ENCODE measurements at places on chromosomes 7 and 10.

GRCh38 chr7:20153567-20153966, 63.6 kb downstream of the MACC1 start:
- DNase-seq: no peak

DNA sequence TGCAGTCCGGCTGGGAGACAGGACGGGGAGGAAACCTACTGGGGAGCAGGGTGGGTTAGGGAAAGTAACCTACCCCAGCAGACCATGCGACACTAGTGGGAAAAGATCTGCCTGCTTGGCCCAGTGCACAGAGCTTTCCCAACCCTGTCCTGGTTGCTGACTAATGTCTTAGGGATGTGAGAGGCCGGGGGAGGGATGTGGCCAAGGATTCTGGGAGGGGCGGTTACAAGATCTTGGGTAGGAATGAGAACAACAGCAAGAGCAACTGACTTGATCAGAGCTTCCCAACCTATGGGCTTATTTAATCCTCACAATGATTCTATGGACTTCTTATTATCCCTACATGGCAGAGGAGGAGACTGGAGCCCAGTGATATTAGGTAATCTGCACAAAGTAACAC, 24.0 kb upstream of the EIF5AL1 start:
- peak; percentile 96 for DNase-seq

DNA sequence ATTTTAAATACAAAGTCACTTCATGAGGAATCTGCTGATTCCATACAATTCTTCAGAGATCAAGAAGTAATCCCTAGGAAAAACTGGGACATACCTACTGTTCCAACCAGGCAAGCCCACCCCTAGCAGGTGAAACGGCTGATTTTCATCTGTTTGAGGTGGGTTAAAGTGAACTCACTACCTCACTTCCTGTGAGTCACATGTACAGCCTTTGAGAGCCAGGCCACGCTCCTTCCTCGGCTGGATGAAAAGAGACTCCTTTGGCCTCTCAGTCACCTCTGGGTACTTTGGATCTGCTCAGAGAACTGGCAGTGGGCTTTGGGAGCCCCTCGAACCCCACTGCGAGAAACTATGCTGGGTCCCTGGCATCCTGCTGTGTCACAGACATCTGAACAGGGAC, 68.2 kb downstream of the CHST15 start:
- peak; percentile 6 for DNase-seq

DNA sequence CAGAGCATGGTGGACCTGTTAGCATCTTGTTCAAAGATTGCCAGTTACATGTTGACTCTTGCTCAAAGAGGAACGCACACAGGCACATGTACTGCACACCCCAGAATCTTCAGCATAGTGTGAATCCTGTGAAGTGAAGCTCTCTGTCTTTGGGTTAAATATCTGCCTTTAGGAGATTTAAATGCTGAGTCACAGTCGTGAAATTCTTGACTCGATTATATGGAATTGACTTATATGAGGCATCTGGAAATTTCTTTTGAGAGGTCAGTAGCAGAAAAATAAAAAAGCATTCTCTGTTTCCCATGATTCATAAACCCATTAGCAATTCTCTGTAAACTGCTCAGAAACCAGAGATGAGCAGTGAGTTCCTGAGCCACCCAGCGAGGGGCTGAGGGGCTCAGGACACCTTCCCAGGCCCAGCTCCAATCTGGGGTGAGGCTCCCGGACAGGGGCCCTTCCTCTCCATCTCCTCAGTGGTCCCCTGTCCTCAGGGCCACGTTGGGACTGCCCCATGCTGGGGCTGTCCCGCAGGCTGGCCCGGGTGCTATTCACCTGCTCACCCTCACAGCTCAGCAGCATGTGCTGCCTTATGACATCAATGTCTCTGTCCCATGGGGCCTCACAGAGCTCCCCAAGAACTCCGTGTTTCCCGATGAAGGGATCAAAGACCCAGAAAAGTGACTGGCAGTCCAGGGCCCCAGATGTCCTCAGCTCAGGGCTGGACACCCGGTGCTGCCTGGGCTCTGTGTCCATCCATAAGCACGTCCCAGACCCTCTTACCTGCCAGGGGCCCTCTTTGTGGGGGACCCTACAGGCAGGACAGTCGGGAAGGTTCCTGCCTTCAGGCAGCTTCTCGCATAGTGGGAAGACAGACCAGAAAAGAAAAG, 50.0 kb upstream of the INSIG1 start:
- DNase-seq: no peak

GRCh38 chr7:138459413-138460175, 465 bp upstream of the TRIM24 start:
- DNase-seq: peak; percentile 99

DNA sequence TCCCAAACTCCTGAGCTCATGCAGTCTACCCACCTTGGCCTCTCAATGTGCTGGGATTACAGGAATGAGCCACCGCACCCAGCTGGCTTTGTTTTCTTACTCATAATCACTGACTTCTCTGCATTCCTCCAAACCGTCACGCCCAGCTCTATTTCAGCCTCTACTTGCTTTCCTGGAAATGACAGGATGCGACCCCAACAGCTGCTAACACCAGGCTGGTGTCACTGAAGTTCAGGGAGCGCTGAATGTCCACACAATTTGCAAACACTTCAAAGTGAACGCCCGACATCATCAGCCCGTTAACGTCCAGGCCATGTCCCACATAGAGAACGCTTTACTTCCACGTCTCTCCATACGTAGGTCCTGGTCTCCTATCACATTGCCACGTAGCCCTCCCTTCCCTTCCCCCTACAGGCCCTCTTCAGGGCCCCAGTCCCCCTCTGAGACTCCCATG, 12.8 kb upstream of the PROSER2 start:
- peak; percentile 49 for DNase-seq

GRCh38 chr7:71752171-71752935, 620.4 kb downstream of the GALNT17 start:
- peak; percentile 5 for DNase-seq

DNA sequence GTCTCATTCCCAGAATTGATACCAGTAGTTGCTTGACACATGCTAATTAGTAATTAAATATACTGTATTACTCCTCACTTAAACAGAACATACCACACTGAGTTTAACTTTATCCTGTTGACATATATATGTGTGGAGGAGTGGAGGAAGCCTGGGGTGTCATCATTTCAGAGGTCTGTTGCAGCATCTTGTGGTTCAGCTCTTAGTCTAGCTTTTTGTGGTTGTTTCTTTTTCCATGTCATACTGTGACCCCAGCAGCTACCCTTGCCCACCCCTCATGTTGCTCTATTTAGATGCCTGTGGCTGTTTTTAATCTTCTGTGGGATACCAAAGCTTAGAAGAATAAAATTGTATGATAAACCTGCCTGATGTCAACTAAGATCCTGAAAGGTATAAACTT, 875.4 kb downstream of the LRMDA start:
- peak; percentile 63 for DNase-seq

DNA sequence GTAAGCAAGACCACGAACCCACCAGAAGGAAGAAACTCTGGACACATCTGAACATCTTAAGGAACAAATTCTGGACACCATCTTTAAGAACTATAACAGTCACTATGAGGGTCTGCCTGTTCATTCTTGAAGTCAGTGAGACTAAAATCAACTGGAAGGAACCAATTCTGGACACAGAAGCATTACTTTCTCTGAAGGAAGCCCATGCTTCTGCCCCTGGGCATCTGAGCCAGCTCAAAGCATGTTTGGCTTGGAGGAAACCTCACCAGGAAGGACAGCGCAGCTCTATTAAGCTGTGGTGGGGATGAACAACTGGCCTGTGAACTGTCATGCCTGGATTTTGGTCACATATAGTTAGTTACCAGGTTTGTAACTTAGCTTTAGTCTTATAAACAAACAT, 132.4 kb upstream of the GDF10 start:
- DNase-seq: no peak

DNA sequence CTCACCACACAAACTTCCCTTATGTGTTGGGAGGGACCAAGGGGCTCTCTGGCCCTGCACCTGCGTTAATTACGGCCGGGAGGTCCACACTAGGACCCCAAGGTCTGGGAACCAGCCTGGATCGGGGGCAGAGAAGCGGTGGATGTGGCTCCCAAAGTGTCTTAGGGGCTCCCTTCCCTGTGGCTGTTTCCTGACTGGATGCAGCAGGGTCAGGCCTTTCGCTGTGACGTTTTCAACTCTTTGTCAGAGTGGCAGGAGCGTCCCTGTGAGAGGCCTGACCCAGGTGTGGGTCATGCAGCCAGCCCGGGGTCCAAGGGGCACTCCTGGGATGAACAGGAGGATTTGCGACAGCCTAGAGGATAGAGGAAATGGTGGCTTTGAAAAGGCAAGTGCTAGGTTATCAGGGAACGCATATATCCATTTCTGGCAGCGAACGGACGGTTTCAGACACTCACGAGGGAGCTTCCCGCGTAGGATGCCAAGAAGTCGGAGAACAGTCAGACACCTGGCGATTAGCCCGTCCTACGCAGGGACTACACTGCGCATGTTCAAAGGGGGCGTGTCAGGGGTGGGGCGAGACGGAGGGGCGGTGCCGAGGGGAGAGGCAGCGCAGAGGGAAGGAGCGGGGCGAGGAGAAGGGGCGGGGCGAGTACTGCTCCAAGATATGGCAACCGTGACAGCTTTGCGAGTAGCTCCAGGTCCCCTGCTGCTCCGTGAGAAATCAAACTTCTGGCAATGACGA, 46.2 kb upstream of the ZNF716 start:
- DNase-seq: no peak

- DNase-seq: no peak
These were observed 47.5 kb downstream of the BRAF start for GRCh38 chr7:140877249-140877524.

DNA sequence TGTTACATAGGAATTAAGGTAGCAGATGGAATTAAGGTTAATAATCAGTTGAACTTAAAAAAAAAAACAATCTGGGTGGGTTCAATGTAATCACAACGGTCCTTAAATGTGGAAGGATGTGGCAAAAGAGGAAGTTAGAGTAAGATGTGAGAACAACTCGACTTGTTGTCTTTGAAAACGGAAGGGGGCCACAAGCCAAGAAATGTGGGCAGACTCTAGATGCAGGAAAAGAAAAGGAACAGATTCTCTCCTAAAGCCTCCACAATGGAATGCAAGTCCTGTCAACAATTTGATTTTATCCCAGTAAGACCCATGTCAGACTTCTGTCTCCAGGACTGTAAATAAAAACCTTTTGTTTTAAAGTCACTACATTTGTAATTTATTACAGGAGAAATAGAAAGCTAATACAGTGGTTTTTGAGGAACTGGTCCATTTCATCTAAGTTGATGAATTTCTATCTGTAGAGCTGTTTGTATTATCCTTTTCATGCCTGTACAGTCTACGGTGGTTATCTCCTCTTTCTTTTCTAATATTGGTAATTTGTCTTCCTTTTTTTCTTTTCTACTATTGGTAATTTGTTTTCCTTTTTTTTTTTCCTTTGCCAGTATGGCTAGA, 8.6 kb downstream of the MCMBP start:
- no peak for DNase-seq

GRCh38 chr10:88756660-88757059, 3.2 kb upstream of the LIPN start:
- DNase-seq: no peak

- no peak for DNase-seq
These were observed 46.3 kb downstream of the LRMDA start for GRCh38 chr10:75477680-75478079.

DNA sequence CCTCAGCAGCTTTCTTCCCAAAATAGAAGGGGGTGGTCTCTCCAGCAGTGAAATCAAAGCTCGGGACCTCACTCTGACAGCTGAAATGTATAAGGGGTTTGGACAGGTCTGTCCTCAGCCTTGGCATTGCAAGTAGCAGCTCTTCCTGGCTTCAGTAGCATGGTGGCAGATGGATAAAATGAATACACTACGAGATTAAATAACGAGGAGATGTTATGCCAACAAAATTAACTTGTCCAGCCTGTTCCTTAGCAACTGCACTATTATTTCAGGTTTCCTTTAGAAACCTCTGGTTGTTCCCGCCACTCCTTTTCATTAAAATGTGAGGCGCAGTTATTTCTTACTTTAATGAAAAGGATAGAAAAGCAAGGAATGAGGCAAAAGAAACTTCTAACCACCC, 24.9 kb downstream of the PRLHR start:
- no peak for DNase-seq

DNA sequence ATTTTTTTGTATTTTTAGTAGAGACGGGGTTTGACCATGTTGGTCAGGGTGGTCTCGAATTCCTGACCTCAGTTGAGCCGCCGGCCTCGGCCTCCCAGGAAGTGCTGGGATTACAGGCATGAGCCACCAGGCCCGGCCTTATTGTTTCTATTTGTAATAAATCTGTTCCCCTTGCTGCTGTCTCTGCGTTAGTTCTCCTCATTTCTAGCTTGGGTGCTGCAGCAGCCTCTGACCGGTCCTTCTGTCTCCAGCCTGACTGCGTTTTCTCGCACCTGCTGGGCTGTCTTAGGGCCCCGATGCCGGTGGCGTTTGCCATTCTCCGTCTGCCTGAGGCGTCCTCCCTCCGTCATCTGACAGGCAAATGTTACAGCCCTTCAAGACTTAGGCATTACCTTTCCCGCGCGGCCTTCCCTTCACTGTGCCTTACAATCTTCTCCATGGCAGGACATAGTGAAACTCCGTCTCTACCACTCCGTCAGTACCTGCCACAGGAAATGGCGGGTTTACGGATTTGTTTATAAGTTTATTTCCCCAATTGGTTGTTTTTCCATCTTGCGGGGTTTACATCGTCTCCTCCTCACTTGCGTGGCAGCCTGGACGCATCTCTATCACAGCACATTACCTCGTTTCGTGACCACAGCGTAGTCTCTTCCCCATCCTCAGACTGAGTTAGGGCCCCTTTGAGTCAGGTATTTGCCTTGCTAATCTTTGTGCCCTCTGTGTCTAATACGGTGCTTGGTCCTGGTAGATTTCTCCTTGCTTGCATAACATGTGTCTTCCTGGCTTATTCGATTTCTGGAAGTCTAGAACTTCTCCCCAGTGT, 2.3 kb upstream of the GIMAP8 start:
- no peak for DNase-seq

DNA sequence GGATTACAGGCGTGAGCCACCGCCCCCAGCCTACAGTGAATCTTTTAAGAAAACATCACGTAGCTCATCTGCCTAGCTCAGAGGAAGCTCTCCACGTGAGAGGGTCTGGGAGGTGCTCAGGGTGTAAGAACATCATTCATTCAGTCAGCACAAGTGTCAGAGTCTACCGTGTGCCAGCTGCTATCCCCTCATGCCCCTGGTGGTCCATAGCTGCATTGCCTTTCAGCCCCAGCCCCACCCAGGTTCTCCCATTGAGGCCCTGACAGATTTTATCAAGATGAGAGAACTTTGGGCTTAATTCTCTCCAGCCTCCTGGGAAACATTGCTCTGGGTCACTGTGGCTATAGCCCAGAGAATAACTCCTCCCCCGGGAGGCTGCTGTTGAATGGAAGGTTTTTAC, 45.1 kb downstream of the ZNF503 start:
- no peak for DNase-seq
